ENCODE measurements at places on chromosomes 16 and 17.

GRCh38 chr16:12240036-12240435 lies 263.5 kb downstream of the SNX29 start:
- peak; percentile 46 for DNase-seq

DNA sequence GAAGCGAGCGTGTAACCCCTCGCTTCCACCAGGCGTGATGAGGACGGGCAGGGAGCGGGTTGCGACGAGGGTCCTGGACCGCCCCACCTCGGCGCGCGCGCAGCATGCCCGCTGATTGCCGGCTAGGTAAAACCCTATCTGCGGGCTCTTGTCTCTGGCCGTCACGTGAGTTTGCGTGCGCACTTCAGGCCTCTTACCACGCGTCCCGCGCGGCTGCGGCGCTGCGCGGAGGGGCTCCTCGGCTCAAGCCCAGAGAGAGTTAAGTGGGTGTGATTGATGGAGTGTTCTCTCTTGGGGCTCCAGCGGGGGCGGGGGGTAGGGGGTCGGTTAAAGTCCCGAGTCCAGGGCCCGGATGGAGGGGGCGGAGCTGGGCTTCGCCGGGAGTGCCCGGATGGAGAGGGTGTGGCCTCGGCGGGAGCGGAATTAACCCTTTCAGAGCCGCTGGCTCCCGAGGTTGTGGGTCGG lies 7.9 kb downstream of the KDM6B start:
- DNase-seq: peak; percentile 92

DNA sequence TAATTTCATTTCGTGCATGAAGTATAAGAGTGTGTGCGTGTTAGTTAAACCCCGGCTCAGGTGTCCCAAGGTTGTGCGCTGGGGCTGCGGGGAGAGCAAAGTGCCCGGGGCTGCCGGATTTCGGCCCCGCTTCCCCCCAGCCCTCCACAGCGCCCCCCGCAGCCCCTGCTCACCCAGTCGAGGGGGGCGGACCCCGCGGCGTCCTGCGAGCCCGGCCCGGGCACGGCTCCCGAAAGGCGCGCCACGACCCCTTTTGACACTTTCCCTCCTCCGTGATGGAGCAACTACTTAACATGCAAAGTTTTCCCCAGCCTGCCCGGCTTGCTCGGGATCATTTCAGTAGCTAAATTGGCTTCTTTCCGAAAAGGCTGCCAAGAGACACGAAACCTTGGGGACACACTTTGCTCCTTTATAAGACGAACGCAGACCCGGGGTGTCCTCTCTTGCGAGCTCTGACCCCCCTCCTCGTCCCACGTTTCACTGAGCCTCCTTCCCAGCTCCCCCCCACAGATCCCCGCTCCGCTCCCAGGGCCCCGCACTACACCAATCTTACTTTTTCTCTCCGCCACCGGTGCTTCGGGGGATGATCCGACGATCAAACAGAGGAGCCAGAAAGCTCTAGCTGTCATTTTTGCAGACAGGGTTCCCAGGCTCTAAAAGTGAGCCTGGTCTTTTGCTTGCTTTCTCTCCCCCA lies 552 bp downstream of the C17orf58 start:
- DNase-seq: peak; percentile 33

DNA sequence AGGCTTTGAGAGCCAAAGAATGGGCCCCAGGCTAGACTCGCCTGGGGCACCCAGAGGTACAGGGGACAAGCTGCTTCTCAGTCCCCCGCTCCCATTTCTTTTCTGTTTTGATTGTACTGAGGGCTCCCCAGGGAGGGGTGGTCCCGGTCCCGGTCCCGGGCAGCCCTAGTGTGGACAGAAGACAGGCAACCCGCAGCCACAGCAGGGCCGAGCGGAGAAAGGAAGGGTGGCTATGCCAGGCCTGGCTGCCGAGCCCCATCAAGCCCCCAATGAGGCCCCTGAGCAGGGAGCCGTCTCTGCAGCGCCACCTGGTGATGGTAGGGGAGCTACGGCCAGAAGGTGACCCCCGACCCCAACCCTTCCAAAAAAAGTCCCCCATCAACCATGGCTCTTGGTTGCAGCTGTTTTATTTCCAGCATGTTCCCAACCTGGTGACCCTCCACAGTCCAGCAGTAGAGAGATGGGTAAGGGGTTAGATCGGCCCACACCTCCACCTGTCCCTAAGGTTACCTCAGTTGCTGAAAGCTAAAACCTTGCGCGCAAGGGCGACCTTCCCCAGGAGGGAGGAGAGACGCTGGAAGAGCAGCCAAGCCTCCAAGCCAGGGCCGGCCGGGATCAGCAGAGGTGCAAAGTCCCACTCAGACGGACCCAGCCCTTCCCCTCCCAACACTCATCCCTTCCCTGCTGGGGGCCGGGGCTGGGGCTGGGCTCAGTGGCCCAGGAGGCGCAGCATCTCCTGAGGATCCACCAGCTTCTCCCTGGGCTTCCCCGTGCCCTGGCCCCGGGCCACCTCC lies 2.6 kb upstream of the GRIN2C start:
- peak; percentile 68 for DNase-seq

DNA sequence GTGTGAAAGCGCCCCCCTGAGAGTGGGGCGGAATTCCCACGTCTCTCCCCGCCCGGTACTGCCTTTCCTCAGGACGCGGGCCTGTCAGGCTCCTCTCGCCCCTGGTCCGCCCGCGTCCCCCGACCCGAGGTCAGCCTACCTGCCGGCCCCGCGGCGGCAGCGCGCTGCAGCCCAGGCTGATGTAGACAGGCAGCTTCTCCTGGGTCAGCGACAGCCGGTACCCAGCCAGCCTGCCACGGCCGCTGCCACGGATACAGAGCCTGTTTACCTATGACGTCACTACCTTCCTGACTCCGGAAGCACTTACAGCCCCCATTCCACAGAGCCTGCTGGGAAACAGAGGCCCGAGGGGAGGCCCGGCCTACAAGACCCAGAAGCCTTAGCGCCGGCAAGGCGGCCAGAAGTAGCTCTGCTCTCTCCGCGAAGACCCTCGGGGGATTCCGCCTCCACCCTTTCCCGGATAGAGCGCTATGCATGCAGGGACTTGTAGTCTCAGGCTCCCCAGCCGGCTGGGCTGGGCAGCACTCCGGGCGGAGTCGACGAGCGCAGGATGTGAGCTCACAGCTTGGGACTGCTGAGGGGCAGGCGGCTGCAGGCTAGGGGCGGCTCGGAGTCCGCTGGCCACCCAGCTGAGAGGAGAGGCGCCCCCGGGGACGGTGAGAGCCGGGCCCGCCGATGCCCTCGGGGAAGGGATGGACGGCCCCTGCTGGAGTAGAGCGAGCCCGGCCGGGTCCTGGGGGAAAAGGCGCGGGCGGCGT lies at the start of the genes IFT20 and TNFAIP1:
Gene IFT20 (minus strand): TSS at position 272 of the 758 bp plus-strand sequence. CDS start 3,487 bp downstream, outside the sequence.
Gene TNFAIP1 (plus strand): TSS at position 561 of the 758 bp plus-strand sequence. CDS start 3,761 bp downstream, outside the sequence.
- DNase-seq: peak; percentile 100
